Stimulated activated CD4-positive, alpha-beta T cell treated with anti-CD3 and anti-CD28 coated beads, Interleukin-1b, Interleukin-23, amount 100 ng/mL, for 4 hours (primary cell): ENCODE measurements at places on chromosomes 16 and 17.
A peak's percentile ranks its signal among the peaks of the same experiment; 100 is the strongest.

GRCh38 chr16:57675741-57676551 is 7.8 kb downstream of the ADGRG3 start:
- DNase-seq, result no peak

DNA sequence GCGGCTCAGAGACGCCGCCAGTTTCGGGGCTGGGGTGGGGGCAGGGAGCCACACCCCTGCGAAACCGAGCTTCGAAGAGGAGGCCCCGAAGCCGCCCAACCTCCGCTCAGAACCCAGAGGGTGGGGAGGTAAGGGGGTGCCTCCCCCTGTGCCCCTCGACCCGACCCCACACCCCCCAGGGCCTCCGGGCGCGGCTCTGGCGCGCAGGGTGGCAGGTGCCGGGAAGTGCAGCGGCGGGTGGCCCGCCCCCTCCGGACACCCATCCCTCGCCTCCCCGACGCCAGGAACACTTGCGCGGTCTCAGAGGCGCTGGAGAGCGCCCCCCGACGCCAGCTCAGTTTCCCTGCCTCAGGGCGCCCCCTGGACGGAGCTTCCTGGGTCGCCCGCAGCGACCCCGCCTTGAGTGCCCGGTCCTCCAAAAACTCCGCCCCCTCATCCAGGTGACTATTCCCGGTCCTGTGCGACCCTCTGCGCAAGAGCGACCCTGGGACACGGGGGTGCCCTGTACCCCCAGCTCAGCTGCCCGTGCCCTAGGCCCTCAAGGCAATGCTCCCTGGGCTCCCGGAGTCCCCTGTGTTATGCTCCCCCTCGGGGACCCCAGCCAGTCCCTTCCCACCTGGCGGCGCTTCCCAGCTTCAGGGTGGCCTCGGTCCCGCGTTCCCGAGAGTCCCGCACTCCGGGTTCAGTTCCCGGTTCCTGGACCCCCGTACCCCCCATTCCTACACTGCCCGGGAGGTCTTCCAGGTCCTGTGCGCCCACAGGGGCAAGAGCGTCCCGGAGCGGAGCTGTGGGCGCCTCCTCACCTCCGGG is 562 bp downstream of the PPL start:
- no peak for DNase-seq

DNA sequence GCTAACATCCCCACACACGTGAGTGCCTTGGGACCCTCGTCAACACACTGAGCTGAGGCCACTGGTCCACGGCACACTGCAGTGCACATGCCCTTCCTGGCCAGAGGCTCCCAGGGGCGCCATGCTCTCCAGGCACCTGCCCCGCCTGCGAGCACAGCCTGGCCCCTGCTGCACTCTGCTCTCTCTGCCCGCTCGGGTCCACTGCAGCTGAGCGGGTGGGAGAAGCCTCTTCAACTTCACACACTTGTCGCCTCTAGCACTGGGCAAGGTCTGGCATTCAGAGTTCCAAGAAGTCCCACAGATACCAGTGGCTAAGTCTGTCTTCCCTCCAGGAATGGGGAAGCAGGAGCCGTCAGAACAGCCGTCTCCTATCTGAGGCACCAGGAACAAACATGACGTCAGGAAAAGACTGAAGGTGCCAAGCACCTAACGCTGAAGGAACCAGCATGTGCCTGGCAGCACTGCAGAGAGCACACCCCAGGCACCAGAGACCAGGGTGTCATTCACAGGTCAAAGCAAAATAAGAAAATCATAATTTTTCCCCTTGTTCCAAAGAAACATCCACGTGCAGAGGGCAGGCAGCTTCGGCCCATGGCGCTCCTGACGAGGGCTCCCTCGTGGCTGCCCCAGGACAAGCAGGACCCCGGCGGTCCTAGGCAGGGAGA is 82.9 kb downstream of the ZNF778 start:
- DNase-seq, result no peak

DNA sequence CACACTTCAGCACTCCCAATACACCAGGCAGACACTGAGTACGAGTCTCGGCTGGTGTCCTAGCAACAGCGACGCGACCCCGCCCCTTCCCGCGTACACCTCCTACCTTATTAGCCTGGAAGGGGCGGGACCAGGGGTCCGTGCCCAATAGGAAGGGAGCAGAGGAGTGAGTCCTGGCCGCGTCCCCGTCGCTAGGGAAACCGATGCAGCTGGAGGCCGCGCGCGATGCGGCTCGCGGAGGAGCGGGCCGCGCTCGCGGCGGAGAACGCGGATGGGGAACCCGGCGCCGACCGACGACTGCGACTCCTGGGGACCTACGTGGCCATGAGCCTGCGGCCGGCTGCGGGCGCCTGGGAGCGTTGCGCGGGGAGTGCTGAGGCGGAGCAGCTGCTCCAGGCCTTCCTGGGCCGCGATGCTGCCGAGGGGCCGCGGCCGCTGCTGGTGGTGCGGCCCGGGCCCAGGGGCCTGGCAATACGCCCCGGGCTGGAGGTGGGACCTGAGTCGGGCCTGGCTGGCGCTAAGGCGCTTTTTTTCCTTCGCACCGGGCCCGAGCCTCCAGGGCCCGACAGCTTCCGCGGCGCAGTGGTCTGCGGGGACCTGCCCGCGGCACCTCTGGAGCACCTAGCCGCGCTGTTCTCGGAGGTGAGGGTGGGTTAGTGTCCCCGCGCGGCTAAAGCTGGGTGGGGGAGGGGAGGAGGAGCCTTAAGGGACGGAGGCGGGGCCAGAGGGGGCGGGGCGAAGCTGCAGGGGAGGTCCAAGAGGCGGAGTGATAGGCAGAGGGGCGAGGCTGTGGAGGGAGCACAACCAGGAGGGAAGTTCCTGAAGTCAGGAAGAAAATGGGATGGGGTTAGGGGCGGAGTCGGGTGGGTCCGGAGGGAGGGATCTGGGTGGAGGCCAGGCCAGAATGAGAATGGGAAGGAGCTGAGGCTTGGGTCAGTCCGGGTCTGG is at the start of gene DNAH9:
Gene DNAH9 (plus strand): TSS at position 197 of the 948 bp plus-strand sequence. CDS start 29 bp downstream, at position 226.
- peak; percentile 12 for DNase-seq

DNA sequence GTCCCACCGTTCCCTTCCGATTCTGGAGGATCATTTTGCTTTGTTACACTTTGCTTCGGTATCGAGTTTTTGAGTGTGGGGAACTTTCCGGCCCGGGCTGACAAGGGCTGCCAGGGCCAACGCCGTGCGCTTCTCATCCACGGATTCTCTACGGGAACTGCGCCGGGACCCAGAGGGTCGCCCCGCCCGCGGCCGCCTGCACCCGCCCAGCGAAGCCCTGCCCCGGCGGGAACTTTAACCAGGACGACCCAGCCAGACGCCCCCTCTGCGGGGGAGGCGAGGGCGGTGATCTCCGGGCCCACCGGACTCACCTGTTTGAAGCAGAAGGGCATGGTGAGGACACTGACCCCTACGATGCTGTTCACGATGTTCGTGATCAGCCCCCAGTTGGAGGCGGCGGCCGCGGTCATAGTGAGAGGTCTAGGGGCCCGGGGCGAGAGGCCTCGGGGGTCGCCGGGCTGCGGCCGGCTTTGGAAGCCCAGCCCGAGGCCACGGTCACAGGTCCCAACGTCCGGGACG is 536 bp downstream of the SLC38A10 start:
- no peak for DNase-seq

- no peak for DNase-seq
These were observed 2.8 kb downstream of the WDR81 start for GRCh38 chr17:1727258-1727789.

DNA sequence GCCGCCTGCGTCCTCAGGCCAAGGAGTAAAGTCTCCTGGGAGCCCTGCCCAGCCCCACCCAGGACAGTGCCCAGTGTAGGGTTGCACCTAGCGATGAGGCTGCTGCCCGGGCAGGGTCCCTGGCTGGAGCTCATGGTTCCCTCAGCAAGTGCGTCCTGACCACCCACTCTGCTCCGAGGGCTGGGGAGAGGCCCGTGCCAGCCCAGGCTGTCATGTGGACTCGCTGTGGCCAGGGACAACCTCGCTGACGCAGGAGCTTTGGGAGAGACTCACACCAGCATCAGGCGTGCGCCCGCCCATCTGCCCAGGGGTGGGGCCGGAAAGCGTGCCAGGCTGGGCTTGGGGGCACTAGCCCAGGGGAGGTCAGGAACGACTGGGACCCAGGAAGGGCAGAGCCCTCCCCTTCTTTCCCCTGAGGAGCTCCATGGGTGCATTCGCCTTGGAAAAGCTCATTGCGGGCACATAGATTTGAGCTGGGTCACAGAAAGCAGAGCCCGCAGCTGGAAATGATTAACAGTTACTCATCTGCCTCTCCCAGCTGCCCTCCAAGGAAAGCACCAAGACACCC is 19.7 kb downstream of the DPEP1 start:
- DNase-seq, result no peak

DNA sequence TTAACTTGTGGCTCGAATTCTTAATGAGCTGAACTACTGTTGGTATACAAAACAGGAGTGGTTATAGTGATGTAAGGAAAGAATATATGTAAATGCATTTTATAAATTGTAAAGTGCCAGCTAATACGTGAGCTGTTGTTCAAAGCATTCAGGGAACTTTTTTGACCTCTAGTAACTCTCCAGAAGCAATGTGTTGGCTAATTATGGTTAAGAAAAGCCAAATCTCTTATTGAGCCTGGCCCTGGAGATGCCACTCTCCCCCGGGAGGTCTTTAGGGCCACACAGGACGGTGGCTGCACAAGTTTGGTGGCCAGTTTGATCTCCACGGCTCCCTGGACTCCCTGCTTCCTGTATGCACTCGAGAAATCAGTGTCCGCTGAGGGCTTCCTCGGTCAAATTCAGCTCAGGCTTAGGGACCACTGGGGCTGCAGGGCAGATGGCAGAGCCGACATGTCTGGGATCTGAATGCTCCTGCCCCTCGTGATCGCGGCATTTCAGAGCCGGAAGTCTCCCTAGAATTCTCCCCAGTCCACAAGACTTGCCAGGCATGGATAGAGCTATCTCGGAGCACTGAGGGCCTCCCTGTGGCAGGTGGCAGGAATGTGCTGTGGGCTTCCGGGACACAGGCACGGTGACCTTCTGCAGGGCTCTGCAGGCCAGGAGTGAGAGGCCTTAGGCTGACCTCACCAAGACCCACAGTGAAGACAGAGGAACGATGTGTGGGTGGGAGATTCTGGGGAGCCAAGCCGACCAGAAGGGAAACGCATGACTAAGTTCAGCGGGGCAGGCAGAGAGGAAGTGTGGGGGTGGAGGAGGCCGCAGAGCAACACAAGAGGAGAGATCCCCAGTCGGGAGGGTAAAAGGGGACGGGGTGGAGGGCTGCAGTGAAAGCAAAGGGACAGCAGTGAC is 18.6 kb upstream of the PITPNM3 start:
- DNase-seq, result no peak

- DNase-seq, result no peak
These were observed 56.8 kb downstream of the AMFR start for GRCh38 chr16:56368545-56368944.

- no peak for DNase-seq
These were observed 9.1 kb downstream of the FOXJ1 start for GRCh38 chr17:76131692-76132573.

DNA sequence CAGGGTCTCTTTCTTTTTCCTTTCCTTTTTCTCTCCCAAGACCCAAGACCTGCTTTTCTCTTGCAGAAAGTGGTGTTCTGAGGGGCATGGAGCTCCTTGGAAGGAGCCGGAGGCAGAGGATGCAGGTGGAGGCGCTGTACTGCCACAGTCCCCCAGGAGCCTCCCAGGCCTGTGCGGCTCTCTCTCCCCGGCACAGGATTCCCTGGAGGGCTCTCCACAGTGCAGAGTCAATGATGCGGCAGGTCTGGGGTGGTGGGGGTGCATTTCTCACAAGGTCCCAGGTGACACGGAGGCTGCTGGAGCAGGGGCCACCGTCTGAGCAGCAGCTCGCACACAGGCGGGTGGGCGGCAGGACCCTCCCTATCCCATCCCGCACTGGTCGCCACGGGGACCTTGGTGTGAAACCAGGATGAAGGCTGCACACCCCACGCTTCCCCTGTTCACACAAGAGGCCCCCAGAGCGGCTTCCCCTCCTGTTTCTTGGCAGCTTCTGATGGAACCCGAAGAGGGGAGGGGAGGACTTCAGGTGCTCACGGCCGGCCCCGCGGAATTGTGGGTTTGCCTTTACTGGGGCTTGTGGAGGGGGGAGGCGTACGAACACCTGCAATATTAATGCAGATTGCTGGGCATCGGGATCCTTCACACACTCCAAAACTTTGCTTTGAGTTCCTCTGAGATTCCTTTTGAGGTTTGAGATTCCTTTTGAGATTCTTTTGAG is 186.9 kb downstream of the ENGASE start:
- no peak for DNase-seq

DNA sequence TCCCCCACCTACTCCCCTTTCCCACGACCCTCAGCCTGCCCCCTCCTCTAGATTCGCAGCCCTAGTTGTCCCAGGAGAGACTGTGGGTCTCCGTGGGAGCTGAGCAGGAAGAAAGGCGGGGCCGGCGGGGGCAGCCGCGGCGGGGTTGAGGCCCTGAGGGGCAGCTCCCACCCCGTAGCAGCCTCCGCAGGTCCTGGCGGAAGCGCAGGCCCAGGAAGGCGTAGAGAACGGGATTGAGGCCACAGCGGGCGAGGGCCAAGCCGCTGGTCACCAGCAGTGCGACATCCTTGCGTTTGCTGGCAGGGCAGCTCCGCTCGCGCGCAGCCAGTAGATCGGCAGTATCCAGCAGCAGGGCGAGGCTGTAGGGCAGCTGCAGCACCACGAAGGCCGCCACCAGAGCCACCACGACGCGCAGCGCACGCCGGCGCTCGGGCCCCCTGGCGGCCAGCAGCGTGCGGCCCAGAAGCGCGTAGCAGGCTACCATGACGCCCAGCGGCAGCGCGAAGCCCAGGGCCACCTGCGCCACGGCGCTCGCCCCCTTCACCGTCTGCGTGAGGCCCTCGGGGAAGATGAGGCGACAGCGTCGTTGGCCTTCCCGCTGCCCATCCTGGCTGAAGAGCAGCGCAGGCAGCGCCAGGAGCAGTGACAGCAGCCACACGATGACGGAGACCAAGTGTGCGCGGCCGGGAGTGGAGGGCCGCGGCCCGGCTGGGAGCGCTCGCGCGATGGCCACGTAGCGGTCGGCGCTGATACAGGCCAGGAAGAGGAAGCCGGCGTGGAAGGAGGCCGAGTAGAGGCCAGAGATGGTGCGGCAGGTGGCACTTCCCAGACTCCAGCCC is 1.9 kb downstream of the CCR10 start:
- DNase-seq, result peak; percentile 58

DNA sequence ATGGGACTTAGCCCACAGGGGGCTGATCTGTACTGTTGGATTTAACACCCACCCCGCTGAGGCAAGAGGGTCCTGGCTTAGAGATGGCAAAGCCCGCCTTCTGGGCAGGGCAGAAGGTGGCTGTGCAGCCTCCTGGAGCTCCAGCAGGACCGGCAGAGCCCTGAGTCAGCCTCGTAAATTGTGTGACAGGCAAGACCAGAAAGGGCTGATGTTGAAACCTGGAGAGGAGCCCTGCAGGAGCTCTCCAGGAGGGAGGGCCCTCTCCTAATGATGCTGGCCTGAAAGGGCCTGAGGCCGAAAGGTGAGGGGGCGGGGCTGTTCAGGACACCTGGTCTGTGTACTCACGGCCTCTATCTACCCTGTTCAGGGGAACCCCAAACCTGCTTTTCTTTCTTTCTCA is 22.5 kb upstream of the MYO15B start:
- DNase-seq, result no peak
